ENCODE measurements at places on chromosomes 12 and 14.
A peak's percentile ranks its signal among the peaks of the same experiment; 100 is the strongest.

GRCh38 chr12:30251546-30251945 lies 444.1 kb downstream of the IPO8 start:
- DNase-seq = no peak

DNA sequence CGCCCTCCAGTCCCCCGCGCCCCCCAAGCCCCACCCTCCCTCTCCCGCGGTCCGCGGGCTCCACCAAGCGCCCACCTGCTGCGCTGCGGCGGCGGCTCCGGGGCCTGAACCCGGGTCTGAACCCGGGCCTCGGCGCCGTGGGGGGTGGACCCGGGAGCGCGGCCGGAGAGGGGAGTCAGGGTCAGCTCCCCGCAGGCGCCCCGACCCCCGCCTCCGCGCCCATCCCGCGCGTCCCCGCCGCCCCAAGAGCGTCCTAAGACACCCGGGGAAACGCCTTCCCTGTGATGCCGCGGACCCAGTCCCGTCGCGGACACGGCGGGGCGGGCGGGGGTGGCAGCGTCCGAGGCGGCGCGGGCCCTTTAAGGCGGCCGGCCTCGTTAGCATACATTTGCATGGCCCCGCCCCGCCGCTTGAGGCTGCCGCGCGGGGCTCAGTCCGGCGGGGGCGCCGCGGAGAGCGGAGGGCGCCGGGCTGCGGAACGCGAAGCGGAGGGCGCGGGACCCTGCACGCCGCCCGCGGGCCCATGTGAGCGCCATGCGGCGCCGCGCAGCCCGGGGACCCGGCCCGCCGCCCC lies at the start of gene MMP17:
Gene MMP17, plus strand, starts transcription at position 433 of the 574 bp plus-strand sequence. Its CDS starts 102 bp downstream, at position 535.
- DNase-seq = no peak

DNA sequence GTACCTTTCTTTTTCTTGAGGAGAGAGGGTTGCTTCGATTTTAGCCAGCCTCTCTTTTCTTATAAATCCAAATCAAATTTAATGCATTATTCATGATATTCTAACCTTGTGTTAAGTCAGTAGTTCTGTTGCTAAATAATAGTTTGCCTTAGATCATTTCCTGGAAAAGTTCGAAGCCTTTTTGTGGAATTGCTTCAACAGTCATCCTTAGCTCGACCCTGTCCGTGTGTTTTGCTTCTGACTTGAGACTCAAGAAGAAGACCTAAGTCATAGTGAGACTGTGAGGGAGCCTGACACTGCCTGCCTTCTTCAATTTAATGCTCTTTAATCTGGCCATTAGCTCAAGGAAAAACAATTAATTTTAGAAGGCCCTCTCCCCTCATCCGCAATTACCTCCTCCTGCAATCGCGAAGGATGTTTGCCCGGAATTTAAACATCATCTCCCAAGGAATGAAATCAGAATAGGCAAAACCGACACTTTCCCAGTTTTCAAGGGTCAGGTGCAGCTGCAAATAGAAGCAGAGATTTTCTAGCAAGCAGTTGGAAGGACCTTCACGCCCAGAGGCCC lies 453 bp upstream of the SLC4A8 start:
- no peak for DNase-seq

DNA sequence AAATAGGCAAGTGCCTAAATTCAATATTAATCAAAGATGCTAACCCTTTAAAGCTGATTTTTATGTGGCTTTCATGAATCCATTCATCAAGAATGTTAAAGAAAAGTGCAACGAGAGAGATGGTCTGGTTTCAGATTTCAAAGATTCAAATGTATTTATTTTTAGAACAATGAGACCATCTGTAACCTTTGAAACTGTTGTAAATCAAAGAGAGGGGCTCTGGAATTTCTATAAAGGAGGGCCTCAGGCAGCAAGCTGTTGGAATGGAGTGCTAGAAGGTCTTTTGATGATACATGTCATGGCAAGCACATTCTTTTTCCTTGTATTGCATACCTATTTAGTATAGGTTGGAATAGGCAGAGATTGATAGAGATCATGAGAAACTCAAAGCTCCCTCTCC lies 433.0 kb downstream of the LRIG3 start:
- DNase-seq = no peak

GRCh38 chr14:80356413-80356812 lies 145.1 kb upstream of the DIO2 start:
- no peak for DNase-seq

GRCh38 chr12:48767521-48767920 lies 21.4 kb downstream of the ADCY6 start:
- no peak for DNase-seq

- DNase-seq = no peak
These were observed 201.7 kb downstream of the STXBP6 start for GRCh38 chr14:24848102-24848790.

GRCh38 chr14:48323665-48324064 lies 648.3 kb upstream of the MDGA2 start:
- DNase-seq = no peak

DNA sequence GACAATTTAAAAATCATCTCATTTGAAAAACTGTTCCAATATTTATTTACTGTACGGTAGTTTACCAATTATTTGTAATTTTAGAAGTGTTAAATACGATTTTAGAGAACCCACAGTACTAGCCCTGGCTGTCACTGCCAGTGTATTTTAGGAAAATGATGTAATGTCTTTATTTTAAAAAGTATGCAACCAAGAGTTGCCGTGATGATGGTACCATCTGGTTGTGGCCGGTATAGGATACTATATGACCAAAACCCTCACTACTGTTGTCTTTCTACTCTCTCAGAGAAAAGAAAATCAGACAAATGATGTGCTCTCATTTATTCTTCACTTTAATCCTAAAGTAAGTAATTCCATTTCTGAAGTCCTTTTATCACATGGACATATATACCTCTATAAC lies 395.0 kb downstream of the FOXG1 start:
- DNase-seq = no peak

- DNase-seq = no peak
These were observed 49.9 kb downstream of the KCNMB4 start for GRCh38 chr12:70415987-70416386.

GRCh38 chr12:93682846-93683261 lies 5.7 kb downstream of the CRADD start:
- DNase-seq = no peak

DNA sequence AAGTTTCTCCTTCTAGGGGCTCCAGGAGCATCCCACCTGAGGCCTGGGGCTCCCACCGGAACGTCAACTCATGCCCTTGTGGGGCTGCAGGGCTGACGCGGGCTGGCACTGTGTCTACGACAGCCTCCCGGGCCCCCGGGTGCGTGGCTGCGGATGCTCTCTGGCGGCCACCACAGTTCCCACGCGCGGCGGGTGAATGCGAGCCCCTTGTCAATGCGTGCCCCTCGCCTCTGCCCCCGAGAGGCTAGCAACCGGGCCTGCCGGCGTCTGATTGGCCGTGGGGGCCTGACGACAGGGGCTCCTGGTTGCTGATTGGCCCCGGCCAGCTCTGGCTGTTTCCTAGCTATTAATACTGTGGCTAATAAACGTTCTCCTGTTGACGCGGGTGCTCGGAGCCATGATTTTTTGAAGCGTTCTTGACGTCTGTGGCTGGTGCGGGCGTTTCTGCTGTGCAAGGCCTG lies 1.8 kb upstream of the MEG3 start:
- no peak for DNase-seq

GRCh38 chr14:93954900-93955849 lies 21.2 kb downstream of the ASB2 start:
- peak; percentile 67 for DNase-seq

- no peak for DNase-seq
These were observed 17.3 kb upstream of the RIN3 start for GRCh38 chr14:92496191-92496857.

DNA sequence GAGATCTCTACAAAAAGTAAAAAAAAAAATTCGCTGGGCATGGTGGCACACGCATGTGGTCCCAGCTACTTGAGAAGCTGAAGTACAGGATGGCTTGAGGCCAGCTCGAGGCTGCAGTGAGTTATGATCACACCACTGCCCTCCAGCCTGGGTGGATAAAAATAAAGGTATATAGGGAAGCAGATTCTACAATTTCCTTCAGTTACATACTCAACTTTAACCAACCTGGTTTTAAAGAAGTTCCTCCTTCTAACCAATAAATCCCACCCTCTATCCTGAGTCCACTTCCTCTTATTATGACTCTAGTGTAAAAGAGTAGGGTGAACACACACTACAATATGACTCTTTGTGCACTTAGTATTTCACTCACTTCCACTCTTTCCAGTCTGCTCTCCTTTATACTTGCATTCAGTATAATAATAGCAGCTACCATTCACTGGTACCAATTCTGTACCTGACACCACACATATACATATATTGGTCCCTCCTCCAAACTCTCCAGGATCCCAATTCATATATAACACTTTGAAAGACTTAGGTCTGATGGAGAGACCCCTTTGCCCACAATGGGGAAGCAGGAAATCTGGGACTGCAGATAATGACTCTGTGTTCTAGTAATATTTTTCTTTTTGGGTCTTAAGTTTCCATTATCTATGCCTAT lies 2.3 kb downstream of the ARF3 start:
- no peak for DNase-seq

GRCh38 chr14:78737116-78737515 lies 566.9 kb downstream of the NRXN3 start:
- no peak for DNase-seq

GRCh38 chr12:107277855-107278254 lies 184.5 kb upstream of the CRY1 start:
- DNase-seq = no peak

DNA sequence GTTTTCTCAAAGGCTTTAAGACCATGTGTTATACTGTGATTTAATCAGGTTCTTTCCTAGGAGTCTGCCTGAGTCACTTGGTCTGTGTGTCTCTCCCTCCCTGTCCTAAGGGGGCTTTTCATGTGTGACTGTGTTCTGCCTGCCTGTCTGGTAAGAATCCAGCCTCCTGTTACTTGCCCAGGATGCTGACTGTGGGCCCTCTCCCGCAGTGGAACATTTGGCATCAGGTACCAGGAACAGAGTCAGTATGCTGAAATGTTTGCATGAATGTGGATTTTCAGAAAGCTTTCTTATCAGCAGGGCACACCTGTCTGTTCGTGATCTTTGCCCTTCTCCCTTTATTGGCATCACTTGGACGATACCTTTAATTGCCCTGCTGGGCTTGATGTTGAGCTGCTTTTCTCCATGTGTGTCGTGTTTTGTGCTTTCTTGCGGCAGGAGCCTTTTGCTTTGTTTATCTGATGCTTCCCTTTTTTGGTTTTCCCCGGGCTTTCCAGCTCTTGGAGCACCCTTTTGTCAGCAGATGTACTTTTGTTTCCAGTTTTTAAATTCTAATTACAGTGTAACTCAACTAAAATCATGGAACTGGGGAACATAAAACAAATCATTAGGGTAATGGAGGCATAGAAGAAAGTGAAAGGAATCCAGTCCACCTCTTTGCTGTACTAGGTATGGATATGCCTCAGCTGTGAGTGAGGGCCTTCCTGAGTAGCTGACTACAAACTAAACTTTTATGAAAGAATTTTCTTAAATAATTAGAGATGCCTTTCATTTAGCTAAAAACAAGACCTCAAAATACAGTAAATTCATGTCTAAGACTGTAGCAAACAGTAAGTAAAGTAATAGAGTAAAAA lies 72.5 kb downstream of the TRAF3 start:
- DNase-seq = no peak

DNA sequence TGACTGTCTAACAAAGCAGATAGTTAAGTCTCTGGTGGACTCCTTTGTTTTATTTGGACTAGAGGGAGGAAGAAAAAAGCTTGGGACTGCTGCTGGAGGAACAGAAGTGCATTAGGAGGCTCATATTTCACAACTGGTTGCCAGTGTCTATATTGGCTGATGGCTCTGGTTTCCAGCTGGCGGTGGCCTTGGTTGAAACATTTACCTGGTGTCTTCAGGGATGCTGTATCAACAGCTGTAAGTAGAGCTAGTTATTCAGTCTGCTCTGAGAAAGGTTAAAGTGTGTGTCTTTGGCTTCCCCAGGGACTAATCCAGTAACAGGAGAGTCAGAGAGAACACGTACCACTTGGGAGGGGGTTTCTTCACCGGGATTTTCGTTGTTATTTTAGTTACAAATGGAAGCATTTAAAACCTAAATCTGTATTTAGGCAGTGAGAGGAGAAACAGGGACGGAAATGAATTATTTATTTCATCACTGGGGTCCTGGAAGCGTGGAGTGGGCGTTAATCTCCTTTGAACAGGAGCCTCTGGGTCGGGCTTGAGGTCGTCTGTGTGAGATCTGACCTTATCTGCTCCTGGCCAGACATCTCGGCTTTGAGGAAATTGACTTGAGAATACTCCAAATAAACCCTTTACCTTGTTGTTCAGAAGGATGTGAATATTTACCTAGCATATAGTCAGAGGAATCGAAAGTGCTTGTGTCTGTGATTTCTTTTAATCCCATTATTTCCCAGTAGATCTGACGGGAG lies 149.9 kb downstream of the NRXN3 start:
- no peak for DNase-seq

- no peak for DNase-seq
These were observed 540.0 kb downstream of the RERGL start for GRCh38 chr12:17550011-17550410.

DNA sequence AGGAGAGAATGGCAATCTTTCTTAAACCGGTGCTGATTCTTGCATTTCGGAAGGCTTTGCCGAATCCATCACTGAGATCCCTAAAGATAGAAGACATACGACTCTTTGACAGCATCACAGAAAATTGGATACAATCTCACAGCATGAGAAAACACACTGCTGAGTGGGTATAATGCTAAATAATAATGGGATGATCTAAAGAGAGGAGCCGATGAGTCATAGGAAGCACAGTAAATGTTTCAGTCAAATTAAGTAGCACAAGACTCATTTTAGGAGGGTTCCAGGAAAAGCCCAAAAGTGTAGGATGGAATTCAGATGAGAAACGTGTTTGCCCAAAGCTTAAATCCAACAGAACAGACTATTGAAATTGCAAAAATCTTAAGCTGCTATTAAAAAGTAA lies 81.7 kb downstream of the CPNE8 start:
- no peak for DNase-seq

- DNase-seq = no peak
These were observed 198.3 kb upstream of the CPNE8 start for GRCh38 chr12:39103552-39104165.

DNA sequence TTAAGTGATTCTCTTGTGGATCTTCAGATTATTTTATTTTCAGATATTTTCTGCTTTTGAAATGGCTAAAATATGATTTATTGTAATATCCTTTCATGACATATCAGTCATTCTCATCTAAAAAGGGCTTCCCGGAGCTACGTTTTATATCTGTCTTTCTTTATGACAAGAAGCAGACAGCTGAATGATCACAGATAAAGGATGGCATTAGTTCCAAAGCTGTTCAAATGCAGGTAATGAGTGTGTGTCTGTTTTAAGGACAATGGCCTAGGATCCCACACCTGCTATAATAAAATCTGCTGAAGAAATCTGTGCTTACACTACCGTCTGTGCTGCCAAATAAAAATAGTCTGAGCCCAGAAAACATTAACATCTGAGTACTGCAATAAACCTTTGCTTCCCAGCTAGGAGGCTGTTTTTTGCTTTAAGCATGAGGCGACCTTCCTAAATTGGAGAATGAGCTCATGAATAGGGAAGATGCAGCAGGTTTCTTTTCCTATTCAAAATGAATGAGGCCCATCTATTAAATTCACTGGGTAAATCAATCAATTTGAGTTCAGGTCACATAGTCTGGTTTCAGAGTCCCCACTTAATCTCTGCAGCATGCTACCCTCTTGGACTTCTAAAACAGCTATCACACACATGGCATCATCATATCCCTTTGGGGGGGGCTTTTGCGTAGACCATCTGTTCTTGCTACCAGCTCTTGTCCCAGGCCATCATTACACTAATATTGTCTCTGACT lies 498.5 kb downstream of the NELL2 start:
- no peak for DNase-seq

- DNase-seq = no peak
These were observed 19.3 kb upstream of the CCER1 start for GRCh38 chr12:90974286-90974685.

GRCh38 chr14:65302571-65303189 lies 109.8 kb upstream of the FUT8 start:
- no peak for DNase-seq

- no peak for DNase-seq
These were observed 122.0 kb upstream of the FRMD6 start for GRCh38 chr14:51529736-51530135.
